ENCODE measurements at places on chromosomes 2 and 18. TPM values are rescaled to one million over a fixed set of nuclear protein-coding genes. Genes with fewer than 3 reads are reported as not detected.

DNA sequence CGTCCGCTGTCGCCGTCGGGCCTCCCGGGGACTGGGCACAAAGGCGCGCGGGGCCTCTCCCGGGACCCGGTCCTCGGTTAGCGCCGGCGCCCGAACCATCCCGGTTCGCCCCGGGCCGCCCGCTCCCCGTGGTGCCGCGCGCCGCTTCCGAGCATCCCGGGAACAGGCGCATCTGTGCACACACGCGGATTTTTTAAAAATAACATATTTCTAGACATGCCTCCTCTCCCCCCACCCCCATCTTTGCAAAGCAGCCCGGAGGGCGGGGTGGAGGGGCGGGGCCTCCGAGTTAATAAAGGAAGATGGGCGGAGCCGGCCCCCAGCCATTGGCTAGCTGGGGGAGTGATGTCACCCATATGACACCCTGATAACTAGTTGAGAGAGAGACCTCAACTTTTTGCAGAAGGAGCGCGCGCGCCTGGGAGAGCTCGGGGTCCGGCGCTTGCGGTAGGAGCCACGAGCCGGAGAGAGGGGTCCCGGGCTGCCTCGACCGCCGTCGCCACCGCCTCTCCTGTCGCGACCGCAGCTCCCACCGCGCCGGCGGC, at the start of gene SOX11:
Gene SOX11, plus strand, starts transcription at position 400 of the 545 bp plus-strand sequence. CDS start 338 bp downstream, outside the sequence.
- DNase-seq, result no peak

GRCh38 chr18:32152705-32153448, 37.0 kb upstream of the MEP1B start:
- DNase-seq, result no peak

DNA sequence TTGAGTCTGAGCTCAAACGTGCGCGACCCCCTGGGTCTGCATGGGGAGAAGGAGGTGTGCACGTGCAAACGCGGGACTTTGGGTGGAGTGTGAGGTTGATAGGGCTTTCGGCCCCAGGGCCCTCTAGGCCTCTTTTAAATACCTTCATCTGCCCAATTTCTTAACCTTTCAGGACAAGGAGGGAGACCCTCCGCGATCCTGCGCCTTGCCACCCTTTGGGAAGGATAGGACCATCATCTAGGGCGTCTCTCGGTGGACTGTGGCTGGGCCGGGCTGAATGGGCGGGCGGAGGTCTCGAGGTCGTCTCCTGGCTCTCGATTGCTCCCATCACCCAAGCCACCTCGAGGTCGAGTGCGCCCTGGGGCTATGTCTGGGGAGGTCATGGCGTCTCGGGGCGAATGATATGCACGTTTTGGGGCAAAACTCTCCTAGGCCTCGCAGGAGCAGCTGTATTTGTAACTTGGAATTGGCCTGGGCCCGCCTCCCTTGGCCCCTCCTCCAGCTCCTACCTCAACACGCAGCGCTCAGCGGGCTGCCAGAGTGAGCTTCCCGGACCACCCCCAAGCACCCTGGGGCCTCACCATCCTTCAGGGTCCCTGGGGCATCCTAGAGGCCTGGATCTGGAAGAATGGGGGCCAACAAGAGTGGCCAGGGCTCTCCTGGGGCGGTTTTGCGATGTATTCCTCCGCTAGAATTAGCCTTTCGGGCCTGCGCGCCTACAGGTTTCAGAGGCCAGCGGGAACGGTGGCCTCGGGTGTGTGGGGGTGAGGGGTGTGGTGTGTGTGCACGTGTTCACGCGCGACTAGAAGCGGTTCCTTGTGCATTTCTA, 8.7 kb upstream of the SIX3 start:
- no peak for DNase-seq

The ZNF142 gene
- total RNA-seq, result 35.5 TPM

DNA sequence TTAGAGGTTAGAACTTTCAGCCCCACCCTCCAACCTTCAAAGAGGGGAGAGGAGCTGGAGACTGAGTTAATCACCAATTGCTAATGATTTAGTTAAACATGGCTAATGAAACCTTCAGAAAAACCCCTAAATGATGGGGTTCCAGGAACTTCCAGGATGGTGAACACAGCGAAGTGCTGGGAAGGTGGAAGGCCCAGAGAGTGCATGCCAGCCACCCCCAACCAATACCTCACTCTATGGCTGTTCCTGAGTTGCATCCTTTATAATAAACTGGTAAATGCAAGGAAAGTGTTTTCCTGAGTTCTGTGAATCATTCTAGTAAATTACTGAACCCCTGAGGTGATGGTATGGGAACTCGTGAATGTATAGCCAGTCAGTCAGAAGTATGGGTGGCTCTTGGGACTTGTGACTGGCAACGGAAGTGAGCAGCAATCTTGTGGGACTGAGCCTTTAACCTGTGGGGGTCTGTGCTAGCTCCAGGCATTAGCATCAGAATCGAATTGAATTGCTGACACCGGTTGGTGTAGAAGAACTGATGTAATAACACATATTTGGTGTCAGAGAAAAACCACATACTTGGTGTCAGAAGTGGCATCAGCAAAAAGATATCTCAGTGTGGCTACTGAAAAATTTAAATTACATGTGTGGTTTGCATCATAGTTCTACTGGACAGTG, 37.4 kb downstream of the NPHP1 start:
- DNase-seq, result no peak

The COLEC11 gene
- 0.44 TPM for total RNA-seq

- peak; percentile 97 for DNase-seq
Observed at GRCh38 chr2:12155303-12156051, 409.0 kb downstream of the LPIN1 start.

DNA sequence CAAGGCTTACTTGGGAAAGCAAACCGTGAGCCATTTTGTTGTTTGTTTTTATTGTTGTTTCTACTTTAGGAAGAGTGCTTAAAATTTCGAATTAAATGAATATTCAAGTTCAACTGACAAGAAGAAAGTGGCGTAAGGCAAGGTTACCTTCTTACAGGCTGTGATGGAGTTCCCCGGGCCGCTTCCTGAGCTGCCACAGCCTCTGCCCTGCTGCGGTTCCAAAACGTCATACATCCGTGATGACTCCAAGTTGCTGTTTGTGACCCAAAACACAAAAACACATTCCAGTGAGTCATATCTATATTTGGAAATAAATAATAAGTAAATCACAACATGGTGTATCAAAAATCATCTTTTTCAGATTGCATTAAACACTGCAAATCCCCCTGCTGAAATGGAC, 49.7 kb downstream of the SPHKAP start:
- no peak for DNase-seq

The SCYGR5 gene
- not detected for total RNA-seq

GRCh38 chr18:6830916-6831315, 101.4 kb downstream of the ARHGAP28 start:
- no peak for DNase-seq

The IL36G gene
- 0.62 TPM for total RNA-seq

DNA sequence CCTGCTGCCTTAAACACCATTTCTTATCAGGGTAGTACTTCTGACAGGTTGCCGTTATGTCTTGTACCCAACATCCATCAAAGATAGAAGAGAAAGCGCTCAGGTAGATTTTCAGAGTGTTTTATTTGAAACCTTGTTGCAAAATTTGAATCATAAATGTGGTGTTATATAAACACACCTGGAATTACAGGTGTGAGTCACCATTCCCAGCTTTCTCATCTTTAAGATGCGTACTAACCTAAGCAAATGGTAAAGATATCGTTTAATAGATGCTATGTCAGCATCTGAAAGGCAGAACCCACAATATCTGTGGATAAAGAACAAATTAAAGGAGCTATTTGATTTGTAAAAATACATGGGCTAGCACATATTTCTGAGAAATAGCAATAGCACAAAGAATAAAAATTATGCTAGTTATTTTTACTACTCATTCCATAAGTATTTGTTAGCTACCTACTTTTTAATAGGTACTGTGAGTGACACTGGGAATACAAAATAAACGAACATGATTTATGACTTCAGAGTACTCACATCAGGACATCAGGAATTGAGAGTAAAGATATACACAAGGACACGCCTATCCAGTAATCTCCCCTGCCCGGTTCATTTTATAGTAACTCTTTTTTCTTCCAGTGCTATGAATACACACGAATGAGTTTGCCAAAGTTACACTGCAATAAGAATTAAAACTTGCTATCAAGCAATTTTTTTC, 193.8 kb downstream of the RBM43 start:
- peak; percentile 75 for DNase-seq

Measured in PC-3 (cell line).